ENCODE measurements at places on chromosomes 1 and 21.
A peak's percentile ranks its signal among the peaks of the same experiment; 100 is the strongest.

GRCh38 chr1:4931486-4931885 is 277.1 kb downstream of the AJAP1 start:
- no peak for DNase-seq

DNA sequence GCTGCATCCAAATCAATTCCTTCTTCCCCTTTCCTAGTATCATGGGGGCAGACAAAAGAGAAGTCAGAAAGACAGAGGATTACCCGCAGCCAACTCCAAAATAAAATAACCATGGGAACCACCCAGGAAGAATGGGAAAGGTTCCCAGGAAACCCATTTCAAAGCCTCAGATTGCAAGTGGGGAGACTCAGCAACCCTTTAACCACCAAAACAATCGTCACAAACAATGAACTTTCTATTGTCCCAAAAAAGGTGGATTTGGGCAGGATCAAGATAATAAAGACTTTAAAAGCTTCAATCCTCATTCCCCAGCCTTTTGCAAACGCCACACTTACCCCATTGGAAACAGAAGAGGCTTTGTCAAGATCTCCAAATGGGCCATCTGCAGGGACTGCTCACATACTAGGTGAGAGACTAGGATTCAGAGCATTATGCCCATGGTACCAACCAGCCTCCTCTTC is 5.1 kb downstream of the TIAM1 start:
- no peak for DNase-seq

- no peak for DNase-seq
These were observed 13.7 kb upstream of the MIIP start for GRCh38 chr1:12005488-12006166.

DNA sequence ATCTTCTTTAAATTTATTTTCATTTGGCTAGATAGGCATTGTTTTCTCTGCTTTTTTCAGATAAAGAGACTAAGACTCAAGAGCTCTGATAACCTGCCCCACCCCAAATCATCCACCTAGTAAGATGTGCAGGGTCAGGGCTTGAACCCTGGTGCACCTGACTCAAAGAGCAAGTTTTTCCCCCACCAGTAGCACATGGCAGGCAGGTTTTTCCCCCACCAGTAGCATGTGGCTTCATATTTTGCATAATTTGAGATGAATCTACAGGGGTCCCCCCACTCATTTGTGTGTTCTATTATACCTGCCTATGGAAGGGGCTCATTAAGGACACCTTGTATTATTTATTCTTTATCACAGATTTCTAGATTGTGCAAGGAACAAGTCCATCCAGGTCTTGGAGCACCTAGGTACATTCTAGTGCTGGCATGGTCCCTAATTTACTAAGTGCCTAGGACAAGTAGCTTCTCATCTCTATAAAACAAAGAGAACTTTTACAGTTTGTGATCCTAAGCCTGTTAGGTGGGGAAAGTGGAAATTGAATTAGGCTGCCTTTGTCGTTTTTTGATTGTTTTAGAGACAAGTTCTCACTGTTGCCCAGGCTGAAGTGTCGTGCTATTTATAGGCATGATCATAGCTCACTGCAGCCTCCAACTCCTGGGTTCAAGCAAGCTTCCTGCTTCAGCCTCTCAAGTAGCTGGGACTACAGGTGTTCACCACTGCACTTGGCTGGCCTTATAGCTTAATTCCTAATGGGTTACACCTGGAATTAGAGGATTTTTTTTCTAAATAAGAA is 13.2 kb upstream of the CTSE start:
- no peak for DNase-seq

- no peak for DNase-seq
These were observed 13.8 kb downstream of the NPHP4 start for GRCh38 chr1:5978452-5978851.

- DNase-seq, result no peak
These were observed 64.8 kb downstream of the DHRS3 start for GRCh38 chr1:12552951-12553921.

- no peak for DNase-seq
These were observed 31.6 kb downstream of the AGT start for GRCh38 chr1:230682274-230682673.

DNA sequence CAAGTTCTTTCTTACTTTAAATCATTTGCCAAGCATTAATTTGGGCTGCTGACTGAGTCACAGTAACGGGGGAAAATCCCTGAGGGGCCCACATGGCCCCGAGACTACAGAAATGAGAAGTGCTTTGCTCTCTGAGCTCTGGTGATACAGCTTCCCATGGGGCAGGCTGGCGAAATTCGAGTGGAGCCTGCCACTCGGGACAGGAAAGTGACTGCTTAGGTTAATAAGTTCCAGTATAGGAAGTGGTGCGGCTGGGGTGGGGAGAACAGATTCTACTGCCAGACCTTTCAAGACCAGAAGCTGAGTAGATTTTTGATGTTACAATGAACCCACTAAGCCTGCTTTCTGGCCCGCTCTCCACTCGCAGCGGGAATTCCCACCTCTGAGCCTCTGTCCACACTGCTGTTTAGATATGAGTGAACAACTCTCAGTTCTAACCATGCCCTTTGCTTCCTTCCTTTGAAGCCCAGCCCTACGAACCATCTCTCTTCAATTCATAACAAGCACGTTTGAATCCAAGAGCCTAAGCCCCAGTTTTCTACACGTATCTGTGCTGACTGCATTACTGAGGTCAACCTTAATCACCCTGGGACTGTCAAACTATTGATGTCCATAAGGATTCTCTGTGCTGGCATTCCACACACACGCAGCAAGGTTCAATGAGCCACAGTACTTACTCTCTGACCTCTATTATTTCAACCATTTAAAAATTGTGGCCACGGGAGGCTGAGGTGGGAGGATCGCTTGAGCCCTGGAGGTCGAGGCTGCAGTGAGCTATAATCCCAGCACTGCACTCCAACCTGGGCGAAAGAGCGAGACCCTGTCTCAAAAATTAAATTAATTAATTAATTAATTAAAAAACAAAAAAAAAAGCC is 9.6 kb downstream of the ZBTB17 start:
- peak; percentile 71 for DNase-seq

DNA sequence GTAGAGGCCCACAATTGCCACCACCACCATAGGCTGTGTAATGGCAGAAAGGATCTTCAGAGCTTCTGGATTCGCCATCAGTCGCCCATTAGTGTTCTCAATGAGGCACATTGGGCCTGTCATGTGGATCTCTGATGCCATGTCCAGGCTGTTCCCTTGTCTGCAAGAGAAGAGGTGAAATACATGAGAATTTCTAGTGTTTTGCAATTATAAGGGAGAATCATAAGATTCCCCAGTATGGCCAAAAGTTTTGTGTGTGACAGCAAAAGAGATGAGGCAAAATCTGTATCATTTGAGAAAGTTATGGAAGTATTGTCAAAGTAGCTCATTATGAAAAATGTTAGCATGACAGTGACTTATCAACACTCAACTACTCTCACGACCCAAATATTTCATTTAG is 1.9 kb downstream of the GBP1 start:
- DNase-seq, result no peak

DNA sequence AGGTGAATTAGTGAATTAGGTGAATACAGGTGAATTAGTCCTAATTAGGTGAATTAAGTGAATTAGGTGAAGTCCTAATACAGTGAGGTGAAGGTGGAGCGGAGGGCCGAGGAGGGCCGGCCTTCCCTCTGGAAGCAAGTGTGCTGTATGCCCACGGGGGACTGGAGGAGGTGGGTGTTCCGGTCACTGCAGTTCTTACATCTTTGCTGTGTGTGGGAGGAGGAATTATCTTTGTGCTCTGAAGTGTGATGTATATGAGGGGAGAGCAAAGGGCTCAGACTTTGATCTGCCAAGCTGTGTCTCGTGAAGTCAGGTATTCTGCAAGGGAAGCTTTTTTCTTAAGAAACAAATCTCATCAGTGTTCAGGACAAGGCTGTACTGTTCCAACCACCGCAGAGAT is 45.4 kb downstream of the AGPAT3 start:
- DNase-seq, result no peak

DNA sequence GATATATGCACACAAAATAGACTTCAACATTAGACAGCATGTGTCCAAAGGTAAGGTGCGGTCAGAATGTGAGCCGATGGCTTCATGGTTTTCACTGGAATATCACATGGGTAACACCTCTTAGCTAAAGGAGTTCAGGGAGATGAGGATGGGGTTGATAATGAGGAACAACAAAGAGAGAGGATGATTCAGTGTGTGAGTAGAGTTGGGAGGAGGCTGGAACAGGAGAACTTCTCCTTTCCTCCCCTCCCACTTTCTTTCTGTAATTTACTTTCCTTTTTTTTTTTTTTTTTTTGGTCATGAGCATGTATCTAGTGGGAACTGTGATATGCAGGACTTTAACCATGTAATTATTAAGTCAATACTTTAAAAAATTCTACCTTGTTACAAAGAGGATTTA is 99.4 kb downstream of the FASLG start:
- DNase-seq, result no peak

DNA sequence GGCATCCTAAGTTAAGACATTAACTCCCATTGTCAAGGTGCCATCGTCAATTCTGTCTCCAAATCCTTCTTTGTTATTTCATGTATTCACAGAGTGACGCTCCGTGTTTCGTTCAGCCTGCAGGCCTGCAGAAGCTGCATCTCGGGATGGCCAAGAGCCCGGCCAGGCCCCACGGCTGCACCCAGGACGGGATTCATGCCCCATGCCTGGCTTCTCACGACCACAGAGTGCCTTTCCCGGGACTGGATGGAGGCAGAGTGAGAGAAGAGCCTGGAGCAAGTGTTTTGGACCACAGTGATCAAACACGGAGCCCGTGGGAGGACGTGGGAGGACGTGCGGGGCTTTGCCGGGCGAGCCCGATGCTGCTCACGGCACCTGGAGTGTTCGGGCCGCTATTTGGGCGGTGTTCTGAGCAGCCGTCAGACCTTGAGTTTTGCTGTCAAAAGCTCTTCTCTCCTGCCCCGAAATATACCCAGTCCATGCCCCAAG is 56.8 kb downstream of the COL6A1 start:
- no peak for DNase-seq

DNA sequence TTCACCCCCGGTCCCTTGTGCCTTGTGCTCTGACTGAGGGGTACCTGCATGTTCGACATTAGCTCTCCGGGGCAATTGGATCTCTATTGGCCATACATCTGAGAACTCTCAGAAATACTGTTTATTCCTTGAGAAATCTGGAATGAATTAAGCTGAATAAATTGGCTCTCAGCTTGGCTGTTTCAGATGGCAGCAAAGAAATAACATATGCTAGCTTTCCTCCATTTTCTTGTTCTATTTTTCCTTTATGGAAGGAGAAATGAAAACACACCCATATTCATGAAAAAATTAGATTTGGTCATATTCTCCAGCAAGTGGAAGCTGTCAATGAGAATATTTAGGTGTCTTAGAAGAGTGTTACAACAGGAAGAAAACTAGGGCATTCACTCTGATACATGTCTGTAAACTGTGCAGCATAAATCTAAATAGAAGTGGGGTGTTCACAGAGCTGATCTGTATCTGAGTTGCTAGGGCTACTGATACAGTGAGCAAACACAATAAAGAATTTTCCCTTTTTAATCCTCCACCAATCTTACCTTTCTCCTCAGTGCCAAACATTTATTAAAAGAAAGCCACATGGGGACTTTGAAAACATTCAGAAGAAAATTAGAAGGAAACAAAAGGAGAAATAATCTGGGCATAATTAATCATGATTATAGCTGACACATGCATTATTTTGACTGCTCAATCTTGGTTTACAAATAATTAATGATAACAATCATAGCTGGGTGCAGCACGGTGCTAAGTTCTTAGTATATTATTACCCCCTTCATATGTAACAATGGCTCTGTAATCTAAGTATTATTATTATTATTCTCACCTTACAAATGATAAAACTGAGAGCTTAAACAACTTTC is 671.9 kb upstream of the USP24 start:
- DNase-seq, result no peak

GRCh38 chr1:75539230-75540116 is 71.4 kb downstream of the SLC44A5 start:
- no peak for DNase-seq

DNA sequence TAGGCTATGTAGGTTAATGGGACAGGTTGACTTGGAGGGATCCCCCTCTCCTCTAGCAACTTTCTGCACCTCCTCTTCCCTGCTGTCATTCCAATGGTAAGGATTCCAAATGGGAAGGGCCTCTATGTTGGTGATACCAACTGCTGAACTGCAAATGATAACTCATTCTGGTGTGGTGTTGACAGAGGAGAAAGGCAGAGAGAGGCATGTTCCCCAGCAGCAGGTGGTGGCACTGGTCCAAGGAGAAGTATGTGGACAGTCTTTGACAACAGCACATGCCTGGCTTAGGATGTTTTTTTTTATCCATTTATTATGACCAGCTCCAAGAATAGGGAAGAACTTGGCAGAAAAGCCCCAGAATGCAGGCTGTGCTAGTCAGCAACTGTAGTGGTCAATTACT is 19.6 kb upstream of the SPAG17 start:
- no peak for DNase-seq

GRCh38 chr1:25050165-25050564 is 120.1 kb upstream of the RUNX3 start:
- DNase-seq, result no peak

- DNase-seq, result no peak
These were observed 12.4 kb upstream of the GBP3 start for GRCh38 chr1:89035080-89035479.

DNA sequence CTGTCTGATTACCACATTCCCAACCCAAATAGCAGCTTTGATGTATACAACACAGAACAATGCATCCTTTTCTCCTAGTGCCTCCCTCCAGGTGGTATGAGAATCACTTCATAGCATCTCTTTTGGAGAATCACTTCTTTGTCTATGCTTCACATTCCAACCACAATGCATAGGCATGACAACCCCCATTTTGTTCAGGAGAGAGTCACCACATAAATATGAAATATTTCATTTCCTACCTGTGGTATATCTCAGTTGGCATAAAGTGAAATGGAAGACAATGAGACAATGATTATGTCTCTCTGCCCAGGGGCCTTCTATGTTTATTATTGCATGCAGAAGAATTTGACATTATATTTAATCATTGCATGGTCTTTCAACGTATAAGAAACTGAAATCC is 112.2 kb downstream of the BRINP2 start:
- DNase-seq, result no peak

DNA sequence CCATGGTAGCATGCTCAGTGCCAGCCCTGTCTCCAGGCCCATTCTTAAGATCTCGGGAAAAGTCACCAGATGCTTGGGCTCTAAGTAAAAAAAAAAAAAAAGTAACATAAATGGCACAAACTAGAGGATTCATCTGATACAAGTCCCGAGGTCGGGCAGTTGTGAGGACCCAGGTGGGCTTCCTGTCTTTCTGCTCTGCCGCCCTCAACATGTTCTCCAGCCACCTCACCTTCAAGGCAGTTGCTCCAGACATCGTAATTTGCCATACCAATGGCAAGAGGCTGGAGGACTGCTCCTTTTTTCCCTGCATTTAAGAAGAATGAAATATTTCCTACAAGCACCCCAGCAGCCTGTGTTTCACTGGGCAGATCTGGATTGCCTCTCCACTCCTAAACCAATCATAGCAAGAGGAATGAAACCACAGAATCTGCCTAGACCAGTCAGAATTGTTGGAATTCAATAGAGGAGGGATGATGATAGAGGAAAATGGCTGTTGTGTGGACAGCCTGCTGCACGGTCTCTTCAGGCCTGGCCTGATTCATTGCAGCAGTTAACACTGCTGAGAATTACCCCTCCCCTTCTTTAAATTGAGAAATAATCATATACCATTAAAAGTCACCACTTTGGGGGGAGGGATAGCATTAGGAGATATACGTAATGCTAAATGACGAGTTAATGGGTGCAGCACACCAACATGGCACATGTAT is 5.4 kb downstream of the HMGN2 start:
- no peak for DNase-seq
